ENCODE measurements at places on chromosomes 12 and 14.
A peak's percentile ranks its signal among the peaks of the same experiment; 100 is the strongest.

DNA sequence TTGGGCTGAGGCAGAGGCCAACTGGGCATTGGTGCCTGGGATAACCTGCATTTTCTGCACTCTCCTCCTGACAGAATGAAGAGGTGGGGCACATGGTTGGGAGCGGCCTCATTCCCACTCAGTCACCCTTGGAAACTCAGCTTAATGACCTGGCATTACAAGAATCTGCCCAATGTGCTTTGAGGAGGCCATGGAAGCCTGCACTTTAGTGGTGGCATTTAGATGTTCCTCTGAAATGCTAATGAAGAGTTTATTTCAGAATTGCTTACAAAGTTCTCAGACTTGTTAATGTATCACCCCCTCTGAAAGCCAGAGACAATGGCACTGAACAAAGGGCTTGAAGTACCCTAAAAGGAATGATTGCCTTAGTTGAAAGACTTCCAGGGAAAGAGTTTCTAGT lies 71.4 kb upstream of the PARP11 start:
- DNase-seq, result no peak

DNA sequence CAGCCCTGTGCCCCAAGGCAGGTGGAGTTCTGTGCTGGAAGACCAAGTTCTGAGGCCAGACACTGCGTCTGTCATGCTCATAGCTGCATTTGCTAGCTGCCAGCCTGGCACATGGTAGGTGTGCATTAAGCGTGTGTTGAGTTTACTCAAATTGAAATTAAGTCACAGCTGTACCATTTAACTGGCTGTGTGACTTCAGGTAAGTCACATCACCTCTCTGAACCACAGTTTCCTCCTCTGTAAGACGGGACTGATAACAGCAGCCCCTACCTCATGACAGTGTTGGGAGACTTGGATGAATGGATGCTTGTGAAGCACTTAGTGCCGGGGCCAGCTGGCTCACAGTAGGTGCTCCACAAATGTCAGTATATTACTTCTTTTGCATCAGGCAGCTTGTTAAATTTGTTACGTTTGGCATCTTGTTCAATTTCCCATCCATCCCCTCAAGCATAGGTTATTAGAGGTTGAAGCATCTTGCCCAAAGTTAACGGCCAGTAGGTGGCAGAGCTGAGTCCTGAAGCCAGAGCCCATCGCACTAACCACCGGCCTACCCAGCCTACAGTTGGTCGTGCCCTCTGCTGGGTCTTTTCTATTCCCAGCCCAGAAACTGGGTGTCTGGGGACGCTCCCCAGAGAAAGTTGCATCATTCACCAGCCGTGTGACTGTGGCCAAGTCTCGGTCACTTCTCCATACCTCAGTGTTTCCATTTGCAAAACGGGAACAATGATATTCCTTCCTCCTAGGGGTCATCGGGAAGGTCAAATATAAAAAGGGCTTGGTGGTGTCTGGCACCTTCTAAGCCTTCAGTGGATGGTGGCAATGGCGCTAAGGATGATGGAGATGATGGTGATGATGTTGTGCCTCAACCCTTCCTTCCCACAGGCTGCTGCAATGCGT lies 4.5 kb downstream of the DAO start:
- peak; percentile 85 for DNase-seq

GRCh38 chr12:65392491-65392890 lies 114.0 kb downstream of the MSRB3 start:
- no peak for DNase-seq

- DNase-seq, result peak; percentile 34
Observed at GRCh38 chr12:52007158-52007921, 594 bp downstream of the TAMALIN start.

DNA sequence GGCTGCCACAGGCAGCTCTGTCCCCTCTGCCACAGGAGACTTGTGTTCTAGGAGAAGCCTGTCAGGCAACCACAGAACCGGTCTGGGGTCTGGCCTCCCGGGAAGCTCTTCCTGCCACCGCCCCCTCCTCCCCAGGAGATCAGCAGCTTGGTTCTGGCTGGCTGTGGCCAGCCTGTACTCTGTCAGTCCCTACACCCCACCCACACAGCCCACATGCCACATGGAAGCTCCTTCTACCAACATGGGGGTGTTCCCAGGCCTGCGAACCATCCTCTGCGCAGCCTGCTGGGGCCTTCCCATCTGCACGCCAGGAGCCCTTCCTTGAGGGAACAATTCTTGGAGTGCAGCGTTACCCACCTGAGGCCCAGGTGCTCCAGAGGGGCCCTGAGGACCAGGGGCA lies 16.8 kb downstream of the TMEM106C start:
- no peak for DNase-seq

DNA sequence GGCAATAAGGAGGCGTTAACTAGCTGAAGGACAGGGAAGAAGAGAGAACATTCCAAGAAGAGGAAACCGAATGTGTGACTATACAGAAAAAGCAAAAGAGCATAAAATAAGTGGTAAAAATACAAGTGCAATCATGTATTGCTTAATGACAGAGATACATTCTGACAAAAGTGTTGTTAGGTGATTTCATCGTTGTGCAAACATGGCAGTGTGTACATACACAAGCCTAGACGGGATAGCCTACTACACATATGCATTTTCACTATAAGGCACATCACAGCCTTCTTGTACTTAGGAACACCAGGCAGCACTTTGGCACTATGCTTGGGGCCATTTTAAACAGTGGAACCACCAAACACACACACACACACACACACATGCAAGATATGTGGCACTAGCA lies 299.3 kb downstream of the BCAT1 start:
- no peak for DNase-seq

DNA sequence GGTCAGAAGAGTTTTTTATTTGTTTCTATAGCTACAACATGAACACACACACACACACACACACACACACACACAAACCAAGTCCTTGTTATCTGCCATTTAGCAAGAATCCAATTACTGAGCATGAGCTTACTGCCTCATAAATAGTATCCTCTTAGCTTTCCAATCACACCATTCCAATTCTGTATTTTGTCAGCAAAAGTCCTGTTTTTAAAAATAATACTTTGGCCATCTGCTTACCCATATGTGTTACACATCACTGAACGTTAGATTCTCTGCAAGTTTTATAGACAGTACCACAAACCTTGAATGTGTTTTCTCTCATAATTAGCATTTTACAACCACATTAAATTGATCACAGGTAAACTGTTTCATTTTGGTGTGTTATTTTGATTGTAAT lies 1905.4 kb upstream of the FLRT2 start:
- no peak for DNase-seq

GRCh38 chr14:21313512-21313911 lies 33.6 kb downstream of the RPGRIP1 start:
- DNase-seq, result no peak

- no peak for DNase-seq
Observed at GRCh38 chr12:14281539-14281938, 83.9 kb upstream of the ATF7IP start.

DNA sequence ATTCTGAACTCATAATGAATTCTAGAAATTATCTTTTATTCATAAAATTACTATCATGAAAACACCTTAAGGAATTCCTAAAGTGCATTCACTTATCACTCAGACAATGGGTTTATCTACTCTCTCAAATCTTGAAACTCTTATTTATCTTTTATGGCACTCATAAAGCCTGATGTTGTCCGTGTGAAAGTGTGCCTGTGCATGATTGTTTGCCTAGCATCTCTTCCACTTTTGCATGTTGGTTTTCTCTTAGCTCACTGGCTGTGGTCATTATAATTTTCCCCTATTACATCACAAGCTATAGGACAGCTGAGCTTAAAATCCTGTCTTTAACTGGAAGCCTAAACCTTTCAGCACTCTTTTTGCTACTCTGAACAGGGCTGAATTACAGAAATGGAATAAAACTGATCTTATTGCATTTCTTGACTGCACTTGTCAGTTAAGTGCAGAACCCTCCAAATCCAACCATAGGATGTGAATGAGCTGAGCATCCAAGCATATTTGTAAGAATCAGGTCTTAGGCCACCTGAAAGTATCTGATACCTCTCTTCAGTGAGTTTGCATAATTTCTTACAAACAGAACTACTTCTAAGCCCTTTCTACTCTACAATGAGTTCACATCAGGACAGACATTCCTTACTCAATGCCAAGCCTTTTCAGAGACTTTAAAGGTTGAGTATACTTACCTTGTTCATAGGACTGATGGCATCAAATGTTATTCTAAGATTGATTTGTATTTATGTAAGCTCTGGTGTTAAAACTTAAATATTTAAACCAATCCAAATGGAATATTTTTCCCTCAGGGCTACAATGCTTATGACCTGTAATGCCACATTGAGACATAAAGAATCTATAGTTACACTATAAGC lies 221.2 kb upstream of the KITLG start:
- DNase-seq, result no peak

GRCh38 chr12:58285551-58285950 lies 344.2 kb downstream of the ATP23 start:
- no peak for DNase-seq

Measured in stimulated activated effector memory CD8-positive, alpha-beta T cell treated with anti-CD3 and anti-CD28 coated beads, Interleukin-12 subunit alpha, Interleukin-12 subunit beta, amount 100 ng/mL, for 72 hours (primary cell).